NCI-H226 (cell line): ENCODE measurements at places on chromosomes 4 and X.
A peak's percentile ranks its signal among the peaks of the same experiment; 100 is the strongest.

- DNase-seq: no peak
These were observed 7.3 kb downstream of the VEGFD start for GRCh38 chrX:15376956-15377355.

DNA sequence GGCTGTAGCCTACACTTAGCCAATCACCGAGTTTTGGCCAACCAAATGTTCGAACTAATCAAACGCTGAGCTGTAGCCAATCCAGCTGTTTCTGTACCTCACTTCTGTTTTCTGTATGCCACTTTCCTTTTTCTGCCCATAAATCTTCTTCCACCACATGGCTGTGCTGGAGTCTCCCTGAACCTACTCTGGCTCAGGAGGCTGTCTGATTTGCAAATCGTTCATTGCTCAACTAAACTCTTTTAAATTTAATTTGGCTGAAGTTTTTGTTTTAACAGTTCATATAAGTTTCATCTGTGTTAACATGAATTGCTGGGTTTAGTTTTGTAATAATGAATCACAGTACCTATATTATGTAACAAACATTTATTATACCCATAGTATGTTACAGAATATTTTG, 160.7 kb upstream of the PCDH7 start:
- no peak for DNase-seq

- no peak for DNase-seq
These were observed 1607.0 kb downstream of the RPA4 start for GRCh38 chrX:98490670-98491069.

GRCh38 chrX:64338296-64338695, 57.0 kb downstream of the MTMR8 start:
- DNase-seq: no peak

DNA sequence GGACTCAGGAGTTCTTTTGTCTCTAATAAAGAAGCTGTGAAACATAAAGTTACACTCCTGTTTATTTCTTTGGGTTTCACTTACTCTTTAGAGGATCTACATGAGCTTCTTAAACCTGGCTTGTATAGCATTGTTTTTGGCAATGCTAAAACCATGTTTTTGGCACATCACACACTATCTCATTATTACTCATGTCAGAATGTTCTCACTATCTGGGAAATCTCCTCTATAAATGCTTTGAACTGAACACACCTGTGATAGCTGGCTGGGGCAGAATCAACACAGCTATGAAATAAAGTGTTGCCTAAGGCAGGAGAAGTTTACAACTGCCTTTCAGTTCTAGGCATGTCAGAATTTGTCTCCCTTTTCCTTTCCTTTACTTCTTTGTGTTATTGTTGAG, 52.6 kb downstream of the SULT1B1 start:
- DNase-seq: peak; percentile 4

DNA sequence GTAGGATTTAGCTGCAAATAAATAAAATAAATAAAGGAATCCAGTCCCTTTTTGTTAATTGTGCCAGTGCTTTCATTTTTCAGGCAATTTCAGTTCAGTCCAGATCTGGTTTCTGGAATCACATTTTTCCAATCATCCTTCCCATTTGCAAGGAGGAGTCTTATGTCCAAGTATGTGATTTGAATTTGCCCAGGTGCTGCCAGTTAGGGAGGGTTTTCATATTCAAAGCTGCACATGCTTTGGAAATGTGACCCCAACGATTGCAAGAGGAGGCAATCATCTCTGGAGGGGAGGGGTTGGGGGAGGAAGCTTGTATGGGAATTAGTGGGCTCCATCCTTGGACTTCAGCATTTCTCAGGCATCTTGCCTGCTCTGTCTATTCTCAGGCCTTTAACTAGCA, 4.4 kb downstream of the PLAC1 start:
- DNase-seq: no peak

GRCh38 chr4:85964298-85964697, 395.6 kb downstream of the MAPK10 start:
- DNase-seq: no peak

DNA sequence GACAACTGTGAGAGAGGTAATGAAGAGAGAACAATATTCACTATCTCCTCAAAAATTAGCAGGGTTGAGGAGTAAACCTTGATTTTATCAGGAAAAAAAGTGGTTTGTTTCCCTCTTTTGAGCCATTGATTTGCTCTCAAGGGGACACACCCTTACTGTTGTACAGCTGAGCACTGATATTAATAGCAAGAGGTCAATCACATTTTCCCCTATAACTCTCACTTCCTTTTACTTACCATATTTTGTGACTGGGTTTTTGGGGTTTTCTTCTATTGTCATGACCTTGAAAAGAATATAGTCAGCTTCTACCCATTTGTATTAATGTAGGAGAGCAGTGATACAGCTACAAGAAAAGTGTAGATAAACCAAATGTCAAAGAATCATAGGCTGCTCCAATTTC, 70.2 kb upstream of the LONRF3 start:
- DNase-seq: no peak

DNA sequence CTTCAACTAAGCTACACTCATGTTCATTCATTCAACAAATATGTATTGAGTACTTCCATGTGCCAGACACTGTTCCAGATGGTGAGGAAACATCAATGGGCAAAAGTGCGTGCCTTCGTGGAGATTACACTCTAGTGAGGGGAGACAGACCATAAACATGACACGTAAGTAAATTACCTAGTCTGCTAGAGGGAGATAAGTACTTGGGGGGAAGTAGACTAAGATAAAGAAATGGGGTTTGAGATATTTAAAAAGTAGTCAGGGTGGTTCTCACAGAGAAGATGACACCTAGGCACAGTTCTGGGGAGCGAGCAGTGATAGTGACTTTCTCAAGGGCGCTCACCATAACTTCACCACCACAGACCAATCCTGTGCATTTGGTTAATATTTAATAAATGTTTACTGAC, 11.7 kb downstream of the JCHAIN start:
- peak; percentile 40 for DNase-seq

- DNase-seq: no peak
These were observed 308.0 kb downstream of the TEX13C start for GRCh38 chrX:125627676-125628075.

GRCh38 chr4:189177130-189177529, 763.5 kb upstream of the FRG1 start:
- no peak for DNase-seq
